Small intestine (tissue), 16 donors: ENCODE measurements at places on chromosomes 5 and 9.

DNA sequence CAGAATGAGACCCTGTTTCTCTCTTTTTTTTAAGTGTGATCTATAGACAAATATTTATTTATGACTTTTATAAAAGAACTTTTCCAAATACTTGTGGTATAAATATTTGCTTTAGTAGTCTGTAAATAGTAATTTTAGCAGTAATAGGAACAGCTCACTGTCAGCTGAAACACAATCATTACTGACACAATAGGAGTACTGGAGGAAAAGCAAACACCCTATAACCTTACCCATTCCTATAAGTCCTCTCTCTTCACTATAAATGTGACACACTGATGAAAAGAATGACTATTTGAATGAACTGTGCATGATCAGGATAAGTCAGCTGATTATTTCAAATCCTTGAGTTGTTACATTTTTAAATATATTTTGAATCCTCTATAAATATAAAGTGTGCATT, 72.4 kb downstream of the CDH12 start:
- no peak for DNase-seq

DNA sequence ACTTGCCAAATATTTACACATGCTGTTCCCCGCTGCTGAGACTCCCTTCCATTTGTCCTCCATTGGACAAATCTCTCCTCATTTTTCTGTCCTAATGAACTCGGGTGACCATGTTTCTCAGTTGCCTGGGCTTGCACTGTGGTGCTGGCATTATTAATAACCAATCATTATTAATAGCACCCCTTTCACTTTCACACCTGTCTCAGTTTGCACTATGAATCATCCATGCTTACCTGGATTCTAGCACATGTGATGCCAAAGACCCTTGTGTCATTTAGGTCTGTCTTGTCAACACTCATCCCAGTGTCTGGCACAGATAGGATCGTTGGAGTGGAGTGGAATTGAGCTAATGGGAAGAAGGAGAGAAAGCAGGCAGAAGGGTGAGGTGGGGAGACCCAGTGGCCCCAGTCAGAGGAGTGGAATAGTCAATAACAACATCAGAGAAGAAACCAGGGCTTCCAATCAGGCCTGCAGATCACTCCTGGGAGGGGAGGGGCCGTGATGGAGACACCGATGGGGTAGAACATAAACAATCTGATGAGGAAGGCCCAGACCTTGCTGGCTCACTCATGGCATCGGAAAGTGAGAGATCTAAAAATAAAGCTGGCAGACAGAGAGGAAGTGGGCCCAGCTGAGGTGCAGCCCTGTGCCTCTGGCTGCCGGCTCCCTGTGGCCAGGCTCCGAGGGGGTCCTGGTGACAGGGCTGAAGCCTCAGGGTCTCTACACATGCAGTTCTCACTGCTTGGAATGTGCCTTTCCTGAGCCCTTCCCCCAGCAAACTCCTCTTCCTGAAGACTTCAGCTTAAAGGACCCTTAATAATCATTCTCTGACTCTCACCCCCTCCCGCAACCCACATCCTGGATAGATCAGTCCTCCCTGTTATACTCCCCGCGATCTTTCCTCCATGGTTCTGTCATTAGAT, 33.5 kb upstream of the CRB2 start:
- DNase-seq, result no peak

- DNase-seq, result no peak
Measured at GRCh38 chr5:5342784-5343183, 79.7 kb upstream of the ICE1 start.

- DNase-seq, result no peak
Measured at GRCh38 chr5:36444582-36445418, 143.1 kb upstream of the RANBP3L start.

- DNase-seq, result no peak
Measured at GRCh38 chr5:103645816-103646215, 83.2 kb upstream of the NUDT12 start.

DNA sequence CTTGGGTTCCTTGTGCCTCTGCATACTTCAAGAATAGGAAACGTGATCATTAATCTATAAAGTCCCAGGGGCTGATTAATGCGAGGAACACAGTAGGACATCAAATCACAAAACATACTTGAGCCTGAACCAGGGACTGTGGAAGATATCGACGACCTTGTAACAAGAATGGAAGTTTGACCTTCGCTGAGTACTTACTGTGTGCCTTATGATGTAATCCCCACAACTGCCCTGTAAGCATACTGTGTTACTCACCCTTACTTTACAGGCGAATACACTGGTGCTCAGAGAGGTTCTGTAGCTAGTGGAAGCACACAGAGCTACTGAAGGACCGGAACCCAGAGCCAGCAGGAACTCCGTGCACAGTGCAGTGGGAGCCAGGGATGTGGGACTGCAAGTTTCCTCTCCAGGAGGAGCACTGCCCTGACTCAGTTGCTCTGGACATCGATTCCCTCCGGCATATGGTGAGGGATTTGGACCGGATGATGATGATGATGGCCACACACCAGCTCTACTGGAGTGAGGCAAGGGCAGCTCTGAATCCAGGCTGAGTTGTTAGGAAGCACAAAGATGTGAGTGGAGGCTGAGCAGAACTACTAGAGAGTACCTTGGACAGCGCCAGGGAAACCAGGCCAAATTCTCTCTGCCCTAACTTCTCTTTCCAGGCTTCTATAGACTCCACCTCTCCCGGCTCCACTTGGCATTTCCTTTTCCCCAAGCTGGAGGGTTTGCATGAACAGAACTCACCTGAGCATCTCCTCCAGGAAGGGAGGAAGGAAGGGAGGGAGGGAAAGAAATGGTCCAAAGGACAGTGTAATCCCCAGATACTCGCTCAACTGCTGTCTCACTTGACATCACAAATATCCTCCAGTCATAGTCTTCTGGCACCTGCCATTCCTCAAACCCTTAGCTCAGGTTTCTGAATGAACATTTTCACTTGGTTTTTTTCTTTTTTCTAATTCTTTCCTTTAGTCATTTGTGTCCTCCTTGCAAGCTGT, 1.5 kb upstream of the GABBR2 start:
- peak; percentile 53 for DNase-seq
